DMS79 treated with DMSO at 0.1 percent for 48 hours (cell line): ENCODE measurements at places on chromosomes 3 and 15.

GRCh38 chr3:73772076-73772886 is 147.5 kb upstream of the PDZRN3 start:
- no peak for DNase-seq

GRCh38 chr3:172119266-172119969 is 80.0 kb downstream of the FNDC3B start:
- DNase-seq = no peak

DNA sequence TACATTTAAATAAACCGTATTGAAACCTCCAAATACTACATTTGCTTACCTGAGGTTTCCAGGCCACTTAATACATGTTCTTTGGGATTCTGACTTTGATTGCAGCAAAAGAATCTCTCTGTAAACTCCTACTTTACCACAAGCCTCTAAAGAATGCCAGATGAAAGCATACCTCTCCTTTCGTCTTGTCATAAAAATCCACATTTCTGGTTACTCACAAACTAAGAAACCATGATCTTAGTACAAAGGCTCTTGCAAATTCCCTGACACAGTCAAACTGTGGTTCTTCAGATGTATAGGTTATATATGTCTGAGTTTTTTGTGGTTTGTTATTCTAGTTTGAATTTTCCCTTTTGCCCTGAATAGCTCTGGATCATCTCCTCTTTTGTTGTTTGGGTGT is 188.4 kb downstream of the RAP2B start:
- no peak for DNase-seq

GRCh38 chr15:93656041-93656440 is 567.0 kb upstream of the RGMA start:
- DNase-seq = no peak

GRCh38 chr15:92361321-92362000 is 32.2 kb upstream of the ST8SIA2 start:
- no peak for DNase-seq

GRCh38 chr3:196666001-196666867 is 26.7 kb downstream of the NRROS start:
- DNase-seq = peak; percentile 31

DNA sequence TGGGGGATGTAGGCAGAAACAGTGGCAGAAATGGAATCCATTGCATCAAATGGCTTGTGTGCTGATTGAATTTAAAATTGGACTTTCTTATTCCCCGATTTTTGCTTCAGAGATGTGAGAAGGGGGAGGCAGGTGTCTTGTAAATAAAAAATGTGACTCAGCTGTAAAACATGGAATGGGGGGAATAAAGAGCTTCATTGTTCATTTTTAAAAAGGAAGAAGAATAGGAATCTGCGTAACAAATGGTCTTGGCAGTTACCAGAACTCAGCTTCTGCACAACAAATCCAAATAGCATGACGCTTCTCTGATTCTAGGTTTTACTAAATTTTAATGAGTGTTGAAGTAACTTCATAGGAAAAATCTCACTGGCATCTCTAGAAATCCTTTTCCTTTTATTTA is 323.9 kb upstream of the GBE1 start:
- no peak for DNase-seq

DNA sequence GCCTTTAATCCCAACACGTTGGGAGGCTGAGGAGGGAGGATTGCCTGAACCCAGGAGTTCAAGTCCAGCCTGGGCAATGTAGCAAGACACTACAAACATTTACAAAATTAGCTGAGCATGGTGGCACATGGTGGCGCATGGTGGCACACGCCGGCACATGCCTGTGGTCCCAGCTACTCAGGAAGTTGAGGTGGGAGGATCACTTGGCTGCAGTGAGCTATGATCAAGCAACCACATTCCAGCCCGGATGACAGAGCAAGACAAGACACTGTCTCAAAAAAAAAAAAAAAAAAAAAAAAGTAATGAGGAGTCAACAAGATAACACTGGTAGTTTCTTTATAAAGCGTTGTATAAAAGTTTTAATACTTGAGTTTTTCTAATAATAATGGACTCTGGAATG is 10.1 kb downstream of the FEZF2 start:
- DNase-seq = no peak

- no peak for DNase-seq
Measured at GRCh38 chr15:28117432-28117990, 18.4 kb upstream of the OCA2 start.

- DNase-seq = peak; percentile 3
Measured at GRCh38 chr15:62164396-62165103, 535 bp downstream of the C2CD4B start.

DNA sequence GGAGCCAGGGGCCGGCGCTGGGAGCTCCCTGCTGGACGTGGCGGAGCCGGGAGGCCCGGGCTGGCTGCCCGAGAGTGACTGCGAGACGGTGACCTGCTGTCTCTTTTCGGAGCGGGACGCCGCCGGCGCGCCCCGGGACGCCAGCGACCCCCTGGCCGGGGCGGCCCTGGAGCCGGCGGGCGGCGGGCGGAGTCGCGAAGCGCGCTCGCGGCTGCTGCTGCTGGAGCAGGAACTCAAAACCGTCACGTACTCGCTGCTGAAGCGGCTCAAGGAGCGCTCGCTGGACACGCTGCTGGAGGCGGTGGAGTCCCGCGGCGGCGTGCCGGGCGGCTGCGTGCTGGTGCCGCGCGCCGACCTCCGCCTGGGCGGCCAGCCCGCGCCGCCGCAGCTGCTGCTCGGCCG is 1.5 kb downstream of the SMAD6 start:
- no peak for DNase-seq

DNA sequence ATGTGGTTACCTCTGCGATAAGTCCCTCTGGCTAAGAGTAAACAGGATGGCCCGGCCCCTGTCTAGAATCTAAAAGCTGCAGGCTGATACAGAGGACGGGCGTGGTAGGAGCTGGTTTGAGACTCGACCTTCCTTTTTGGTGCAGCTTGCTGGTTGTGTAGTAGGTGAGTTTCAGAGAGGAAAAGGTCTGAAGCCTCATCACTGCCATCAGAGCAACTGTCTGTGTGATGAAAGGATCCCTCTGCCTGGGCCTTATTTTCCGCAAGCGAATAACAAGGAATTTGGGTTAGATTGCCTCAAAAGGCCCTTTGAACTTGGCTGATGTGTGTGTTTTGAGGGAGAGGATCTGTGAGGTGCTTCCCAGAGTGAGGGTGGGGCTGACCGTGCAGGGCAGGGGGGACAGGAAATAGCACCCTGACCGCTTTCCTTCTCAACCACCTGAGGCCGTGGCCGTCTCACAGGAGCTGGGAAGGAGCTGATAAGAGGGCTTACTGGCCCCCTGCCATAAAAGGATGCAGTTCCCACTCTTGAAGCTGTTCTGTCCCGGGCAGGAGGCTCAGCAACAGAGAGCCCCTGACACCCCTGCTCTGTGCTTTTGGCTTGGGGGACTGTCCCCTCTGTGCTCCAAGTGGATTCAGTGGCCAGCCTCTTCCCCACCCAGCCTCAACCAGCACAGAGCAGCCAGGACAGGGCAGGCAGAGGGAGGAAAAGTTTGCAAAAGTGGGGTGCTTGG is 45.6 kb upstream of the TFRC start:
- no peak for DNase-seq

DNA sequence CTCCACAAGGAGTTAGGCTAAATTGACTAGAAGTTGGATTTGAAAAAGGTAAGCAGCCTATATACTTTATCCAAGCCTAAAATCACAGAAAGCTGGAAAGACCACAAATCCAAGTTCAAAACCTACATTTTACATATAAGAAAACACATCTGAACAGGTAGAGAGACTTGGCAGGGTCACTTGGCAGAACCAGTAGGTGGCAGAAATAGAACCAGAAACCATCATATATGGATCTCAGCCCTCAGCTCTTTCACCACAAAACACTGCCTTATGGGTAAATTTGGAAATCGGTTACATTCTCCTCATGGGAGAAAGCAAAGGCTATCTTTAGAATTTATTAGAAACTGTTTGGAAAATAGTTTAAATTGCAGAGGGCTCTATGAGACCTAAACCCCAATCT is 44.2 kb downstream of the MKRN2 start:
- DNase-seq = no peak

DNA sequence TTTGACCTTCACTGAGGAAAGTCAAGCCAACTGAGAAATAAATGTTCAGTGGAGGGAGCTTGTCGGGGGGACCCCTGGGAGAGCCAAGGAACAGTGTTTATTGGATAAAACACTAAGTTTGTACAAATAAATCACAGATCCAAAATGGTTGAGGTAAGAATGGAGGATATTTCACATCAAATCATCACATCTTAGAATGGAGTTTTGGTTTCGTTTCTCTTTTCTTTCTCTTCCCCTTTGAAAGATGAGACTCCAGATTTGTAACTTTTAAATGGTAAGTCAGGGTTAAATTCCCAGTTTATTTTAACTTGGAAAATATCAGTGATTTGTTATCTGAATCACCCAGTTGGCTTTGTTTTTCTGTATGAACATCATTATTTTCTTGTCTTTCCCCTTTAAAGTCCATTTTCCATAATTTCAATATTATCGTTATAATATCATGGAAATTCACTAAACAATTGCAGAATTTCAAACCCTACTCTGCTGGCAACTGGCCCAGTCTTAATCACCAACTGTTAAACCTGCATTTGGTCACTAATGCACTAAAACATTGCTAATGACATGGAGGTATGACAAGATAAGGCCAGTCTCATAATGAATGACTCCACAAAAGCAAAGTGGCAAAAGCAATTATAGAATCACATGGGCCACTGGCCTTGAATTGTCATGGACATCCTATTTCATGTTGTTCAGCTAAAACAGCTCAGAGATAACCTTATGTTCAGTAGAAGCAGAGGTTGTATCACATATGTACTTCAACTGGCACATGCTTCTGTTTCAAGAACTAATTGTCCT is 295.1 kb downstream of the SHOX2 start:
- DNase-seq = no peak

DNA sequence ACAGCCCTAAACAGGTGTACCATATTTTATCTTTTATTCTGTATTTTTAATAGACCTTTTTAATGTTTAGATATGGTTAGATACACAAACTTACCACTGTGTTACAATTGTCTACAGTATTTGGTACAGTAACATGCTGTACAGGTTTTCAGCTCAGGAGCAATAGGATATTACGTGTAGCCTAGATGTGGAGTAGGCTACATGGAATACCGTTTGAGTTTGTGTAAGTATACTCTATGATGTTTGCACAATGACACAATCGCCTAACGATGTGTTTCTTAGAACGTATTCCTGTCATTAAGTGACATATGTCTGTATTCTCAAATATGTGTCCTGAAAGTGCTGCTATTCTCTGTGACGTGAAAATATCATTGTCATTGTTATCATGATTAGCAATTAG is 62.6 kb downstream of the MFSD1 start:
- no peak for DNase-seq

DNA sequence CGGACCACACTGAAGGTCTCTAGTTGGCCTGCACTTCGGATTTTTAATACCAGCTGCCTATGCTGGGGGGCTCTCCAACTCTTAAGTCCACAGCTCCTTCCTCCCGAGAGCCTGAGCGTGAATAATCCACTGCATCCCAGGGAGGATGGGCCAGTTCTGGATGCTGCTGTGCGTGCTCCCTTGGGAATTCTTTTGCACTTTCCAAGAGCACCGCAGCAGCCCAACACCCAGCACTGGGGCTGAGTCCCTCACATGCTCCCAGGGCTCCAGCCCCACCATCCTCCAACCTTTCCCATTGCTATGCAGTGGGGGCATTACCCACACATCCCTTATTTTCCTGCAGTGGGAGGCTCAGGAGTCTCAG is 136.4 kb upstream of the IQSEC1 start:
- DNase-seq = no peak

- DNase-seq = no peak
Measured at GRCh38 chr3:15409239-15409638, 18.1 kb downstream of the METTL6 start.

DNA sequence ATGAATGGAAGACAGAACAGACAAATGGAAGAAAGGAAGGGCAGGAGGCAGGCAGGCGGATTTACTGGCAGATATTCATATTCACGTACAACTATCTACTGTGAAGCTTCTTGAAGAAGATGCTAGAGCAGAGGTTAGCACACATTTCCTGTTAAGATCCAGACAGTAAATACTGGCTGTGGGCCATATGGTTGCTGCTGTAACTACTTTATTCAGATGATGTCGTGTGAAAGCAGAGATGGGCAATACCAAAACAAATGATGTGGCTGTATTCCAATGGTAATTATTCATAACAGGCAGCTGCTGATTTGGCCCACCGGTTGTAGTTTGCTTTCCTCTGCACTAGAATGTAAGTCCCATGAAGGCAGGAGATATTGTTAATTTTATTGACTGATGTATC is 115.7 kb upstream of the PRTG start:
- no peak for DNase-seq

GRCh38 chr3:123246866-123247265 is 45.1 kb downstream of the SEC22A start:
- no peak for DNase-seq

GRCh38 chr3:161081633-161082032 is 23.5 kb downstream of the B3GALNT1 start:
- no peak for DNase-seq

DNA sequence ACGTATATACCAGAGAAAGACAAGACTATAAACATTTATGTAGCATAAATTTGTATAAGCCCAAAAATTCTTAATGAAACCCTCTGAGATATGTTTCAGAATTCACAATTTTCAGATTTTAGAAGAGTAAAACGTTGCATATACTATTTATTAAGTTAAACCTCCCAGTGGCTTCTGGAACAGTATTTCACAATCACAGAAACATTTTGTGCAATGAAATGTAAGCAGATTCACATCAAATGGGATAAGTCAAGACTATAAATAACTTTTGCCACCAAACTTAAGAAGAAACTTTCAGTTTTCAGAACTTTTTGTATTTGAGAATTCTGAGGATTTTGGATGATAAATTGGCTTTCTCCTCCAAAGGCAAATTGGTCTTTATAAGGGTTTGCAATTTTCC is 9.2 kb downstream of the SLTM start:
- DNase-seq = no peak

- DNase-seq = no peak
Measured at GRCh38 chr3:65526656-65527055, 512.1 kb downstream of the MAGI1 start.

DNA sequence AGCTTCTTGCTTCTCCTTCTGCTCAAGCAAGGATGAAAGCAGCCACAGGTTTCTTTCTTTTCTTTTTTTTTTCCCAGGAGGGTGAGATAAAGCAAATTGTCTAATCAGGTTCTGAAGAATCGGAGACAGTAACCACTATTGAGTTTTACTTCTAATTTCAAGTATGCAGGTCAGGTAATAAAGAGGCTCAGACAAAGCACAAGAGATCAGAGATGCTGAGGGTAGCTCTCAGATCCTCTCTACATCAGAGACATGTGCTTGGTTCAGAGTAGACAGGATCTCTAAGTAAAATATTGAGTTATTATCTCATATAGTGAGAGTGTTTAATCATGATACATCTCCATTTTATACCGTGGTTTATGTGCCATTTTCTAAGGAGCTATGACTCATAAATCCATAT is 168.5 kb downstream of the NFKBIZ start:
- DNase-seq = no peak

DNA sequence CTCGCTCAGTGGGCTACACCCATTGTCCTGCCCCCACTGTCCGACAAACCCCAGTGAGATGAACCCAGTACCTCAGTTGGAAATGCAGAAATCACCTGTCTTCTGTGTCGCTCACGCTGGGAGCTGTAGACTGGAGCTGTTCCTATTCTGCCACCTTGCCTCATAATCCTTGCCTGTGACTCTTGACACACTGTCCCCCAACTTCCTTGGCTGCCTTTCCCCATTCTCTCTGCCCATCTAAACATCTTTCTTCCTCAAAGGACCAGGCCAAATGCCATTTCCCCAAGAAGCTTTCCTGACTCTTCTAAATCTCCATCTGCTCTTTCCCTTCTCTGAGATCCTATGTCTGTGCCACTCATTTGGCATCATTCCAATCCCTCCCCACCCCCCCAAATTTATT is 9.7 kb upstream of the CD80 start:
- no peak for DNase-seq

- DNase-seq = peak; percentile 66
Measured at GRCh38 chr3:125129512-125129997, 73.8 kb upstream of the HEG1 start.
